ENCODE measurements at places on chromosomes 7 and 10.

GRCh38 chr7:47905076-47905920 is 43.0 kb downstream of the PKD1L1 start:
- DNase-seq = no peak

- no peak for DNase-seq
Observed at GRCh38 chr7:98493030-98493778, 92.3 kb upstream of the BAIAP2L1 start.

- no peak for DNase-seq
Observed at GRCh38 chr10:96397902-96398301, 39.1 kb upstream of the OPALIN start.

DNA sequence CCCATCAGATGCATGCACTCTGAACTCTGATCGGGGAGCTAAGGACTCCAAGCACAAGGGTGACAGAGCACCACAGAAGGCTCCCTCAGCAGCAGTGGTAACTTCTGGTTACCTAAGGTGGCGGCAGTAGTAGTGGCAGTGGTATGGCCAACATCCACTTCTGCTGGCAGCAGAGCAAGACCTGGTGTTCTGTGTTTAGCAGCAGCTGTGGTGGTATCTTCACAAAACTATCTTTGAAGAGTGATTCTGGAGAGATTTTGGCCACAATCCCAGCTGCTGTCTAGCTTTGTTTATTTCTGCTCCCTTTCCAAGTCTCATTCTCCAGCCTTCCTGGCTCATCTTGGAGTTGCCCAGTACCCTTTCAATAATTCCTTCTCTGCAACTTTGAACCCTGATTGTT is 102.4 kb upstream of the LRGUK start:
- DNase-seq = peak; percentile 22

- DNase-seq = peak; percentile 7
Observed at GRCh38 chr7:29588900-29589696, 25.5 kb downstream of the PRR15 start.

GRCh38 chr10:27792216-27792615 is 46.6 kb upstream of the MKX start:
- no peak for DNase-seq

DNA sequence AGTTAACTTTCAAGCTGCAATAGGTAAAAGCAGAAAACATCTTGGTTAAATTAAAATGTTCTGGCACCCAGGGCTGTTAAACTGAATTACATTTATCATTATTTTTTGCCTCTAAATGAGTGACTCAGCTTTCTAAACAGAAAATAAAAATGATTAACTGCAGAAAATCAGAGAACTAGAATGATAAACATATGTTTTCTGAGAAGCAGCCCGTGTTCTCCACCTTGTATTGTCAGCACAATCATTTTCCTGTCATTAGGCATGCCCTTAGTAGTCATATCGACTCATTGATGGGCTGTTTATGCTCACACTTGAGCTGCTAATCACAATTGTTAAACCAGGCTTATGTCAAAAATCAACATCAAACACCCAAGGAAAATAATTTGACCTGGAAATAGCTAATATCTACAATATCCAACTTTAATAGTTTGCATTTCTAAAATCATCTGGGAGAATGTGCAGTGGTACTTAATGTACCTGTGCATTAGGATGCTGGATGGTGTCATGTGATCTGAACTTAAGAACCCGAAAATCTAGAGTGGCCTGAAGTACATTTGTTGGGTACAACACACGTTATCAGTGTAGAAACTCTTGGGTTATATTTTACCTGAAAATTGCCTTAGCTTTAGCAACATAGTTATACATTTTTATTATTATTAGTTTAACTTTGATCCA is 2.3 kb downstream of the MDFIC start:
- no peak for DNase-seq

DNA sequence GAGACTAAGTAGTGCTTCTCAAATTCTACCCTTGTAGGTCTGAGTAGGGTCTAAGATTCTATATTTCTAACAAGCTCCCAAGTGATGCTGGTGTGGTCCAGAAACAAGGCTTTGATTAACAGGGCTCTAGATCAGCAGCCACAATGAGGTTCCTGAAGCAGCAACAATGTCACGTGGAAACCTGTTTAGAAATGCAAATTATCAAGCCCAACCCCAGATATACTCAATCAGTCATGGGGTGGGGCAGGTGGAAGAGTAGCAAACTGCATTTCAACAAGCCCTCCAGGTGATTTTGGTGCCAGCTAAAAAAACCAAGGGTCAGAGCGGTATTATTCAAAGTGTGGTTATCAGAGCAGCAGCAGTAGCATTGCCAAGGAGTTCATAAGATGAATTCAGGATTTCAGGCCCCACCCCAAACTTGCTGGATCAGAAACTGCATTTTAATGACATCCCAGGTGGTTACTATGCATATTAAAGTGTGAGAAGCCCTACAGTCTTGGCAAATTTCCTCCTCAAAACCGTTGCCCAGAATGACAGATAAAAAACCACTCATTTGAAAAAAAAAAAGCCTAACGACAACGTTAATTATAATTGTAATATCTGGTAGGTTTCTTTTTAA is 199.2 kb downstream of the AHR start:
- DNase-seq = no peak

DNA sequence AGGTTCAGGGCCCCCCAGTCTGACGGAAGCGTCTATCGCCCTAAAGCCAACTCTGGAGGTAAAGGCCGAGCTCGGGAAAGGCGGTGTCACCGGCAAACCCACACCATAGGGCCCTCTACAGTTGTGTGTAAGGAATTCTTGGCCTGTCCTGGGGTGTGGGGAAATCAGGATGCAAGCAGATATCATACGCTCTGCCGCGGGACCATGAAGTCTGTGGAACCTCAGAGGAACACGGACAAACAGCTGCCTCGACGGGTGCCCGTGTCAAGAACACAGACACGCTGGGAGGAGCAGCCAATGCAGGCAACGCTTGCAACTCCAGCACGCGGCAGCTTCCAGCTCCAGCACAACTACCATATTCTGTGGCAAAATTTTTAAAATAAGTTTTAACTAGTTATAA is 157.9 kb downstream of the DIP2C start:
- no peak for DNase-seq

GRCh38 chr10:43409385-43410109 is 561 bp upstream of the HNRNPF start:
- DNase-seq = peak; percentile 34

DNA sequence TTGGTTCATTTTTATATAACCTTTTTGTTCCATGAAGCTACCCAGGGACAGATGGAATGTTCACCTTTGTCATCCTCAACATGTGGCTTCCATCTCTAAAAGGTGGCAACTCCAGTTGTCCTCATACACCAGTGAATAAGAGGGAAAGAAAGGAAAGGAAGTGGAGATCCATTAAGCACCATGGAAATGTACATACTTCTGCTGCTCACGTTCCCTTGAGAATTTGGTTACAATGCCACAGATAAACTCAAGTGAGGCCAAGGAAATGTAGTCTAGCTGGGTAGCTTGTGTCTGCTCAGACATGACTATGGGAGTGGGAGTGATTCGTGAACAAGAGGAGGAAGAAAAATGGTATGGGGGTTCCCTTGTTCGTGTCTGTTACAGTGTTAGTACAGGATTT is 237.1 kb upstream of the FAM3C start:
- DNase-seq = no peak

DNA sequence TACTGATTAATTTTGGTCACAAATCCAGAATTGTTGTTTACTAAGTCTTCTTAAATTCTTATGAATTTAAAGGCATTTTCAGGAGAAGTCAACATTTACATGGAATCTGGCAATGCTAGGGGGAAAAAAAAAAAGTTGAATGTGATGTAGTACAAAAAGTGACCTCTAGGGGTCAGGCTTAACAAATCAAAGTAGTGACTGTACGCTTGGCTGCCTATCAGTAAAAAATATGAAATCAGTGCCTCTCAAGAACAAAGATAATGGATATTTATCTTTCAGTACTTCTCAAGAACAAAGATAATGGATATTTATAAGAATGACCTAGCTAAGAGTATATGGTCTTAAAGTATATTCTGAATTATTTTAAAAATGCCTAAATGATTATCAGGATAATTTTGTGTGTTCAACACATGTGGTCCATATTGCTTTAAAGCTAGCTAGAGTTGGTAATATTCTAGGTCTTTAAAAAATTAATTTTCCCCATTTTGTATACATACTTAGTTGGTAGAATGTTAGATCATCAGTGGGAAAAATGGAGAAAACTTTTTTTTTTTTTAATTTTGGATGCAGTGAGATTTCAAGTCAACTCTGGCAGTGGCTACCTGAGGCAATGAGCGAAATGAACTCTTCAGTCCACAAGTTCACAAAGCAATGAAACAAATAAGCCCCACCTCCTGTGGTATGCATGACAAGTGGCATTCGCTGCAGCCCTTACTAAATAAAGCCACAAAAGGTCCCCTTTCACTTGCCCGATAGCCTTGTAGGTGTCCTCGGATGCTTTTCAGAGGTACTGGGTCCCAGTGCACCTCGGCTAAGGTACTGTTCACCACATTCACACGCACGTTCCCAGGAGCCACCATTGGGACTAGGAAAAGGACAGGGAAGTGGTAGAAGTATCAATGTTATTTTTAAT is 51.2 kb upstream of the LAMB4 start:
- peak; percentile 58 for DNase-seq

- DNase-seq = no peak
Observed at GRCh38 chr7:33645104-33645503, 260.2 kb upstream of the BMPER start.

GRCh38 chr10:69364232-69364940 is 52.3 kb downstream of the TACR2 start:
- no peak for DNase-seq

- DNase-seq = no peak
Observed at GRCh38 chr7:22543169-22543568, 43.2 kb upstream of the STEAP1B start.

GRCh38 chr10:97338041-97338440 is 3.5 kb upstream of the FRAT2 start:
- DNase-seq = no peak

DNA sequence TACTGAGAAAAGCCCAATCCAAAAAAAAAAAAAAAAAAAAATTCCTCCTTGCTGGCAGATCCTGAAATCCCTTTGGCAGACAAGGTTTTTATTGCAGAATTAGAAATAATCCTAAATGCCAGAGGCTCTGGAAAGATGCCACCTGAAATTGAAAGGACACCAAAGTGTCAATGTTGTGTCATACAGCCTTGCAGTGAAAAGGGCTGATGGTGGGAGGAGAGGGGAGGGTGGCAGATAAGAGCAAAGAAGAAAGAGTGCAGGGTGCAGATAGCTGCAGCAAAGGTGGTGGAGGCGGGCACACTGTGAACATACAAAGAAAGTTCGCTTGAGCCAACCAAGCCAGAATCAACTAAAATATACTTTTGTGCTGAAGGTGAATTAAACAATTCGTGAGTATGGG is 8.2 kb upstream of the OPTN start:
- no peak for DNase-seq

DNA sequence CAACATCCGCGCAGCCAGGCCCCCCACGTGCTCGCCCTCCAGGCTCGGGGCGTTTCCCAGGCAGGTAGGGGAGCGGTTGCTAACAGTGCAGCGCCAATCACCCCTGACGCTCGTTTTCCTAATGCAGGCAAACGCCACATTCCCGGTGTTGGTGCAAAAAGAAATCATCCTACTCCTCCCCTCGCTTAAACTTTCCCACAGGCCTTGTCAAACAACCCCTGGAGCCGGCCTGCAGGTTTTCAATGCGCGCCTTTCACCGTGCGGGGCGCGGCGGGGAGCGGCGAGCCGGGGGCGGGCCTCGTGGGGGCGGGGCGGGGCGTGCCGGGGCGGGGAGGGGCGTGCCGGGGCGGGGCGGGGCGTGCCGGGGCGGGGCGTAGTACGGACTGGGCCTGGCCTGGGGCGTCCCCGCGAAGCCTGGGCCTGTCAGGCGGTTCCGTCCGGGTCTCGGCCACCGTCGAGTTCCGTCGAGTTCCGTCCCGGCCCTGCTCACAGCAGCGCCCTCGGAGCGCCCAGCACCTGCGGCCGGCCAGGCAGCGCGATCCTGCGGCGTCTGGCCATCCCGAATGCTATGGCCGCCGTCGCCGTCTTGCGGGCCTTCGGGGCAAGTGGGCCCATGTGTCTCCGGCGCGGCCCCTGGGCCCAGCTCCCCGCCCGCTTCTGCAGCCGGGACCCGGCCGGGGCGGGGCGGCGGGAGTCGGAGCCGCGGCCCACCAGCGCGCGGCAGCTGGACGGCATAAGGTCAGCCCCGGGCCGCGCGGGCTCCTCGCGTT is at the start of gene ECHDC3:
Gene ECHDC3 (plus strand): TSS at position 374 of the 770 bp plus-strand sequence. CDS start 195 bp downstream, at position 569.
- DNase-seq = peak; percentile 59

DNA sequence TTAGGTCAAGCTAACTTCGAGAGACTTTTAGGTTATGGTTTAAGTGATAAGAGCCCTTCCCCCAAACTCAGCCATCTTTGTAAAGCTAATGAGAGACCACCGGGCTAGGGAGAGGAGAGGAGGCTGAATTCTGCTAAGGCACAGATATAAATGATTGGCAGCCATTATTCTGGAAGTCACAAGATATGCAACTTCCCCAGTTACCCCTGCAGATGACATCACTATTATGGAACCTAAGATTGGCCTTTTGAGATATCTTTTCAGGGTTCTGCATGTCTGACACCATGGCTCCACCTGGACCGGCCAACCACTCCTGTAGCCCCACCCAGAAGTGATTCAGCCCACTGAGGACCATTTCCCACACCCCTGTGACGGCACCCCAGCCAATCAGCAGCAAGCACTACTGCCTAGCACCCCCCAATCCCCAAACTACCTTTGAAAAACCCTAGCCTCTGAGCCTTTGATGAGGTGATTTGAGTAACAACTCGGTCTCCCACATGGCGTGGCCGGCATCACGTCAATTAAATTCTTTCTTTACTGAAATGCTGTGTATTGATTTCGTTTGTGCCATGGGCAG is 14.4 kb downstream of the VIPR2 start:
- no peak for DNase-seq

DNA sequence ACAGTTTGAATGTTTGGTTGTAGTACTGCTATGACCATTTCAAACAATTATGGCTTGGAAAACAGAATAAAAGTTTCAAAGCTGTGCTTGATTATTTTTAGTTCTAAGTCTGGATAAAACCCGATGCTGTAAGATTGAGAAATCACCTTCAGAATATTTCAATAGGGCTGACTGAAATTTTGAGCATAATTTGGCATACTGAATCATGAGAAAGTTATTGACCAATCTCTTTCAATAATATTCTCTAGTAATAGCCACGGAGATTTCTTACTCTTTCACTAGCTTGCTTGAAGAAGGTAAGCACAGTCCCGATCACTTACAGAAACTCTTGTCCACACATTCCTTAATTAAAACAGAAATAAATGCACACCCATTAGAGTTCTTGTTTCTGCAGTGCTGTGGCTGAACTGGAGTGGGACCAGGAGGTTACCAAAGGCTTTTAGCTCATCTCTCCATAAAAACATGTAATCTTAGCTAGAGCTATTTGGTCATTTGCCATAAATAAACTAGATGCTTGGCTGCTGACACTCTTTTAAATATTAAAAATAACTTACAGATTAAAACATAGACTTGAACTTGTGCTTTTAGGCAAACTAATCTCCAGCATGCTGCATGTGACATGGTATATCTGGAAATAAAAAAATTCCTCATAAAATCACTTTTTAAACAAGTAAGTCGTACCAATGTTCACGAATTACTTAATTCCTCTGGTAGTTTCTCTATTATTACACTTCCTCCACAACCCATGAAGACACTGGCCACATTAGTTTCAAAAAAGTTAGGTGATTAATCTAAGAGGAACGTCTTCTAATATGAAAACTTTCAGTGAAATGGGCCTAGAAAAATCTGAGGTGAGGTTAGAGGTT is 97.8 kb downstream of the AGMO start:
- DNase-seq = no peak

- DNase-seq = no peak
Observed at GRCh38 chr7:144784943-144785342, 50.9 kb downstream of the TPK1 start.
